ENCODE measurements at places on chromosomes 1 and 21.

GRCh38 chr1:22761821-22762220 is 51.2 kb downstream of the EPHB2 start:
- no peaks in the 10 kb centered on the region for H3K27me3 ChIP-seq
- no peaks in the 10 kb centered on the region for H3K36me3 ChIP-seq
- H3K27ac ChIP-seq: no peak overlapping the region
- no peak for DNase-seq
- H3K4me1 ChIP-seq: no peaks in the 10 kb centered on the region

- DNase-seq: no peak
- H3K36me3 ChIP-seq: no peaks in the 10 kb centered on the region
- H3K4me1 ChIP-seq: no peaks in the 10 kb centered on the region
Measured at GRCh38 chr1:10676963-10677362, 119.5 kb downstream of the CASZ1 start.

GRCh38 chr1:67194209-67194863 is 28.1 kb downstream of the IL23R start:
- no peaks in the 10 kb centered on the region for H3K27me3 ChIP-seq
- no peaks in the 10 kb centered on the region for H3K36me3 ChIP-seq
- no peak overlapping the region for H3K4me3 ChIP-seq
- DNase-seq: no peak
- H3K27ac ChIP-seq: no peak overlapping the region

- H3K4me3 ChIP-seq: no peak overlapping the region
- DNase-seq: no peak
- H3K27ac ChIP-seq: no peak overlapping the region
- H3K27me3 ChIP-seq: no peaks in the 10 kb centered on the region
- H3K36me3 ChIP-seq: no peaks in the 10 kb centered on the region
Measured at GRCh38 chr1:188218289-188218688, 1389.5 kb downstream of the PLA2G4A start.

DNA sequence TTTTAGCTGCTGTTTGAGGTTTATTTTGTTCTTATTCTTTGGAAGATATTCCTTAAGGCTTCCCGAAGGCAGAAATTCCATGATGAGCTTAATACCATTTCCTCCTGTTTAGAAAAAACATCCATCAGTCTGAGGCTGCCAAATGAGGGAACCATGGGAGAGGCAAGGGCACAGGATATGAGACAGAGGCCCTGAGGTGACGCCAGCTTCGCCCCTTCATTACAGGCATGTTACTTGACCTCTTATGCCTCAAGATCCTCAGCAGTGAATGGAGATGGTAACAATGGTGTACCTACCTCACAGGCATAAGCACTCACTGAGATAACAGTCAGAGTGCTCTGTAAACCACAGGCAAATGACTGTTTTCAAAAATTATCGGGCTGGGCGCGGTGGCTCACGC is 93.6 kb downstream of the RAVER2 start:
- H3K4me1 ChIP-seq: peaks cover 2% of the 10 kb centered on the region
- no peaks in the 10 kb centered on the region for H3K27me3 ChIP-seq
- no peak overlapping the region for H3K27ac ChIP-seq

- H3K36me3 ChIP-seq: no peaks in the 10 kb centered on the region
- DNase-seq: peak; percentile 22
- no peaks in the 10 kb centered on the region for H3K4me1 ChIP-seq
- H3K4me3 ChIP-seq: peak overlapping the region; percentile 58
- H3K27ac ChIP-seq: peak overlapping the region; percentile 16
- H3K27me3 ChIP-seq: no peaks in the 10 kb centered on the region
Measured at GRCh38 chr1:161037661-161038522, 872 bp downstream of the TSTD1 start.

DNA sequence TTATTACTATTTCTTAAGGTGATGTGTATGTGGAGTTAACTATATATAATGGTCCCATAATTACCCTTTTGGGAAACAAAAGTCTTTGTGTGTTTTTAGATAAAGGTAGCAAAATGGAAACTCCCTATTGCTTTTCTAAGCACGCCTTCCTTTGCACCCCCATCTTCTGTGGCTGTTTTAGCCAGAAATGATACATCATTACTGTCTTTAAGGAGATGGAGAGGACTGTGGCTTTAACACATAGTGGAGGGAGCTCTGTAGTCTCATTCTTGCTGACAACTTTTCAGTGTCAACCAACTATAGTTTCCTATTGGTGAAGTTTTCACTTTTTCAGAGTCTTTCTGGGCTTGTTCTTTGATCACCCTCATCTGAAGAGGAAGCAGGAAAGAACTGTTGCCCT is 1.0 kb downstream of the APOBEC4 start:
- H3K36me3 ChIP-seq: no peaks in the 10 kb centered on the region
- no peaks in the 10 kb centered on the region for H3K4me1 ChIP-seq
- no peak for DNase-seq
- H3K27ac ChIP-seq: no peak overlapping the region
- no peak overlapping the region for H3K4me3 ChIP-seq

DNA sequence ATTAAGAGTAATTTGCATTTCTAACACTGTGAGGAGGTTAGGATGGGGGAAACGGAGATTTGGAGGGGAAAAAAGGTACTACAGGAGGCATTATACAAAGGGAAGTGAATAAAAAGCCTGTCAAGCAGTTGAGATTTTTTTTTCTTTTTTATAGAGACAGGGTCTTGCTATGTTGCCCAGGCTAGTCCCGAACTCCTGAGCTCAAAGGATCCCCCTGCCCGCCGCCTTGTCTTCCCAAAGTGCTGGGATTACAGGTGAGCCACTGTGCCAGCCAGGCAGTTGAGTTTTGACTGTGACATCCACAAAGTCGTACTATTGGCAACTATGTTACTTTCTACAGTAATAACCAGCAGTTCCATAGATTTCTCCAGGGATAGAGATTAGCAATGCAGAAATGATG is 2.6 kb downstream of the CLCC1 start:
- peaks cover 8% of the 10 kb centered on the region for H3K4me1 ChIP-seq
- H3K27ac ChIP-seq: no peak overlapping the region
- no peak overlapping the region for H3K4me3 ChIP-seq
- no peaks in the 10 kb centered on the region for H3K36me3 ChIP-seq
